Spinal cord (tissue), 10 donors: ENCODE measurements at places on chromosomes 7 and 10.

- H3K27me3 ChIP-seq: no peaks in the 10 kb centered on the region
- no peaks in the 10 kb centered on the region for H3K36me3 ChIP-seq
- H3K27ac ChIP-seq: no peak overlapping the region
- peaks cover 16% of the 10 kb centered on the region for H3K4me1 ChIP-seq
- DNase-seq: no peak
These were observed 93.9 kb upstream of the RET start for GRCh38 chr10:42982891-42983506.

- no peak for DNase-seq
- H3K36me3 ChIP-seq: peaks cover 4% of the 10 kb centered on the region
- H3K27me3 ChIP-seq: no peaks in the 10 kb centered on the region
- peak overlapping the region; percentile 51 for H3K27ac ChIP-seq
These were observed 109.8 kb downstream of the PIP4K2A start for GRCh38 chr10:22604344-22605126.

- H3K4me1 ChIP-seq: peaks cover 49% of the 10 kb centered on the region
- H3K36me3 ChIP-seq: no peaks in the 10 kb centered on the region
- H3K27me3 ChIP-seq: peaks cover 55% of the 10 kb centered on the region
- H3K27ac ChIP-seq: no peak overlapping the region
- H3K4me3 ChIP-seq: peak overlapping the region; percentile 3
These were observed 2.7 kb upstream of the PDGFA start for GRCh38 chr7:522071-522950.

DNA sequence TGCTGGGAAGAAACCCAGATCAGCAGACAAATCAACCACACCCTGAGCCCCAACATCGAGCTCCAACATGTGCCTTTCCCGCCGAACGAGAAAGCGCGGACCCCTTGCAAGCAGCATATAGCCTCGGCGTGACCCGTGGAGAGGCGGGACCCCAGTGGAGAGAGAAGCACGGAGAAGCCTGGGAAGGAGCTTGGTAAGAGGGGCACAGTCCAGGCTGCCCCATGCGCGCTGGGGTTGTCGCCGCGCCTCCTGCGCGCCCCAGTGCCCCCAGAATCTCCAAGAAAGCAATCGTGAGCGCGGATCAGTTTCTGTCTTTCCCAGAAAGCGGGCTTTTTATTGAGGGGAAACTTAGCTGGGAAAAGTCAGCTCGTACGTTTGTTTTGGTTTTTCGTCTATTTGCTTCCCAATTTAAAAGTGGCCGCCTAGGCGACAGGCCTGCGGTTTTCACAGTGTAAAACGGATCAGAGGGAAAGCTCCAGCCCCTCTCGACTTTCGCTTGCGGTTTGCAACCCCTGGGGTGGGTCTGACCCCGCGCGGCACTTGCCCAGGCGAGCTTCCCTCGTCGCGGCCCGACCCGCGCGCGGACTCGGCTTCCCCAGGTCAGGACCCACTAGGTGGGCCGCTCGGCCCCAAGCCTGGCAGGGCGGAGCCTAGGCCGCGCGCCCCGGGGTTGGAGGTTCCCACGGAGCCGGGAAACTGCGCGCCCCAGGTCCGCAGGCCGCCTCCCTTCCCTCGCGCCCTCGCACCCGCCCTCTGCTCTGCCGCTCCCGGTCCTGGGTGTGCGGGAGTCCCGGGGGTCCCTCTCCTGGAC, 31.1 kb downstream of the SKIDA1 start:
- H3K4me1 ChIP-seq: peaks cover 15% of the 10 kb centered on the region
- H3K27me3 ChIP-seq: peaks cover 15% of the 10 kb centered on the region
- H3K27ac ChIP-seq: peak overlapping the region; percentile 96
- H3K4me3 ChIP-seq: peak overlapping the region; percentile 88

DNA sequence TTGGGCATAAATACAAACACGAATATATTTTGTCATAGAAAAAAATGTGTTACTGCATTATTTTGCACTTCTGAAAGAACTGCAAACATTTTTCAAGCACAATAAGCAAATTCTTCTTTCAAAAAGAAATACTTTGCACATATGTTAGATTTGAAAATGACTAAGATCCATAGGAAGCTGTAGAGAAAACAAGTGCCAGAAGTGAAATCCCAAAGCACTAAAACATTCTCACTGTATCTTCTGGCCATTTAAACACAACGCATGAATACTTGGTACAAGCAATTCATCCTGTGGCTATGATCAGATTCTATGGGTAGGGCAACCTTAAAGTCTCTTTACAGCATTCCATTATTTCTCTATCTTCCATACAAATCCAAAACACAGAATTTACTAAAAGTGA, 225.4 kb upstream of the IMMP2L start:
- H3K4me3 ChIP-seq: no peak overlapping the region
- no peaks in the 10 kb centered on the region for H3K4me1 ChIP-seq
- no peaks in the 10 kb centered on the region for H3K36me3 ChIP-seq
- H3K27me3 ChIP-seq: no peaks in the 10 kb centered on the region
- no peak overlapping the region for H3K27ac ChIP-seq

- H3K27ac ChIP-seq: no peak overlapping the region
- no peak for DNase-seq
- no peaks in the 10 kb centered on the region for H3K27me3 ChIP-seq
- no peaks in the 10 kb centered on the region for H3K4me1 ChIP-seq
- H3K4me3 ChIP-seq: no peak overlapping the region
These were observed 9.0 kb upstream of the VIM start for GRCh38 chr10:17219024-17219423.
